ENCODE measurements at places on chromosomes 2 and 18.

DNA sequence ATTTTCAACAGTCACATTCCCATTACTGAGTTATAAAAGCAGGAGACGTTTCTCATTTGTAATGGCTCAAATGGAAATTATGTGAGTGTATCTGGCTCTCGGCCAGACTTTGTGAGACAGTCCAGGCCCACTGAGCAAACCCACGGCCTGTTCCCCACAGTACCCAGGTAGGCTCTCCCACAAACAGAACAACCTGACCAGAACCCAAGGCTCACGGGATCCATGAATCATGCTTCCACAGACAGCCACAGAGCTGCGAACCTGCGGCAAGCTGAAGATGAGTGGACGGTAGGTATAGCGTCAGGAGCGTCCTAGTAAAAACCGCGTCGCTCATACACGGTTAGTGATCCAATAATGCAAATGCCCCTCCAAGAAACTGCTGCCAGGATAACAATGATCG lies 34.2 kb downstream of the NDUFA10 start:
- DNase-seq = no peak

- DNase-seq = no peak
Observed at GRCh38 chr18:10588975-10589374, 63.1 kb downstream of the NAPG start.

DNA sequence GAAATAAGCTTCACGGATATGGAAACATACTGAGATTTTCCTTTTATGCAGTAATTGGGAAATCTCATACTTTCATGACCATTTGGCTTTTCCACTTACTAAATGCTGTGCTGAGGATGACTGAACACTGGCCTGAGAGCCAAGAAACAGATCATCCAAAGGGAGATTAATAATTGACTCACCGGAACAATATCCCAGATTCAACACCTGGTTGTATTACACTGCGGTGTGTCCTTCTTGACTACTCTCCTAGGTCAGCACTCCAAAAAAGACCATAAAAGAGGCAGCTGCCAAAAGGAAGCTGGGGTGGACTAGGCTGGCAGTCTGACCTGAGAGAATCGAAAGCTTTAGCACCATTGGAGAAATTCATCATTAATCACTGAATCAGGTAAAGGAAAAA lies 469.1 kb downstream of the CBLN2 start:
- DNase-seq = no peak

GRCh38 chr18:48395646-48396045 lies 13.5 kb downstream of the ZBTB7C start:
- DNase-seq = no peak
